Melanocyte of skin (primary cell): ENCODE measurements at places on chromosomes 7 and 10. TPM values are rescaled to one million over a fixed set of nuclear protein-coding genes. Genes with fewer than 3 reads are reported as not detected.

Gene TAS2R4
- total RNA-seq, result 1.00 and 1.1 TPM in 2 replicates

Gene FAM25C
- not detected in 2 replicates for total RNA-seq

Gene CPXM2
- 4.7 and 7.9 TPM in 2 replicates for total RNA-seq

Gene SPDYE2B
- not detected in 2 replicates for total RNA-seq

Gene CRYGN
- not detected in 2 replicates for total RNA-seq

Gene FZD8
- total RNA-seq, result 1.0 and 2.9 TPM in 2 replicates

Gene SFXN3
- total RNA-seq, result 119 and 131 TPM in 2 replicates

Gene ADRB1
- total RNA-seq, result not detected in 2 replicates

Gene UFSP1
- total RNA-seq, result 7.0 and 8.3 TPM in 2 replicates

Gene NUTM2E
- total RNA-seq, result not detected in 2 replicates

Gene SRRM3
- 1.00 and 1.5 TPM in 2 replicates for total RNA-seq

Gene GALNT17
- total RNA-seq, result not detected in 2 replicates

Gene CXCL12
- 6.0 and 6.5 TPM in 2 replicates for total RNA-seq

Gene ADARB2
- not detected in 2 replicates for total RNA-seq

Gene ACSM6
- not detected in 2 replicates for total RNA-seq
